ENCODE measurements at places on chromosomes 12 and 14.

DNA sequence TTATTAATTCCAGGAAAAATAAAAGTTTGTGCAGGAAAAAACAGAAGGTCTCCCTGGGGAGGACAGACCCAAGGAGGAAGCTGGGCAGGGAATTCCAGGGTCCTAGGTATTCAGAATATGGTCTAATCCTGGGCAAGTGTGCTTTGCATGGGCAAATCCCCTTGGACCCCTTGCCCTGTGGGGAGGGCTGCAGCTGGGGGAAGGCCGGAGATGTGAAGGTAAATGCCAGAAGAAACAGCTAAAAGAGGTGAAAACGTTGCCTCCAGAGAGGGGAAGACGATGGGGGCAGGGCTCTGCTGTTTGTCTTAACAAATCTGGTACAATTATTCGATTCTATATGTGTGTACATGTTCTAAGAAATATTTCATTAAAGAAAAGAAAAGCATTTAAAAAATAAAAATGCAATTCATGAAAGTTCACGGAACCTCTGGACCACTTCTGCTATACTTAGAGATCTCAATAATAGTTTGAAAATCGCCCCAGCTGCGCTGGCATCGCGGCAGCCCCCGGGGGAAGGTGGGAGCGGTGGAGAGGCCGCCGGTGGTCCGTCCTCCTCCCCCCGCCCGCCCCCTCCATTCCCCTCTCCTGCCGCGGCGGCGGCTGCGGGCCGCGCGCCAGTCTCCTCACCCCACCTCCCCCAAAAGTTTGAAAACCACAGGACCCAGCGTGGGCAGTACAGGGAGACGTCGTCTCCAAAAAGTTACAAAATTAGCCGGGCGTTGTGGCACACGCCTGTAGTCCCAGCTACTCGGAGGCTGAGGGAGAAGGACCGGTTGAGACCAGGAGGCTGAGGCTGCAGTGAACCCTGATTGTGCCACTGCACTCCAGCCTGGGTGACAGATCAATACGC, 1.5 kb upstream of the PRPF40B start:
- DNase-seq = no peak

GRCh38 chr12:100672075-100672592, 98.7 kb downstream of the GAS2L3 start:
- DNase-seq = no peak

GRCh38 chr14:33357225-33358010, 418.7 kb downstream of the NPAS3 start:
- DNase-seq = peak; percentile 50

DNA sequence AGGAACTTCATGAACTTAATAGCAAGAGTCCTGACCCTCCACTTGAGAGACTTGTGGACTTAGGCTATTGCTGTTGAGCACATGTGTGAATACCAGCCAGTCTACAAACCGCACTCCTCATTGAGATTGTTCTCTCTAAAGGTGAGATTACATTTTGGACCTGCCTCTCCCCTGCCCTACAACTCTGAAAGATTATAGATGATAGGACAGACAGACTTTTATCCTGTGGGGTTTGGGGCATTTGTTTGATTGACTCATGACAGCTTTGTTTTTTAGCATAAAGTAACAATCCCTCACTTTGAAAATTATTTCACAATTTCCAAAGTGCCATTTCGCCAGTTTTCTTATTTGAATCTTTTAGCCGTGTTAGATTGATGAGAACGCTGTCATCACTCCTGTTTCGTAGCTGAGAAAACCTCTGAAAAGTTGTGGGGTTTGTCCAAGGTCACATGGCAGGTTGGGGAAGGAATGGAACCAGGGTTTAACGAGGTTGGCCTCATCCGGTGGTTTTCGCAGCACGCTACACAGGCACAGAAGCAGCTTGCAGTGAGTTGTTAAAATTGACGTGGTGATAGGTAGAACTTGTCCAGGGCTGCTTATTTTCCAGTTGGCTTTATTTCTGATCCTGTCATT, 836 bp downstream of the EVL start:
- DNase-seq = no peak

DNA sequence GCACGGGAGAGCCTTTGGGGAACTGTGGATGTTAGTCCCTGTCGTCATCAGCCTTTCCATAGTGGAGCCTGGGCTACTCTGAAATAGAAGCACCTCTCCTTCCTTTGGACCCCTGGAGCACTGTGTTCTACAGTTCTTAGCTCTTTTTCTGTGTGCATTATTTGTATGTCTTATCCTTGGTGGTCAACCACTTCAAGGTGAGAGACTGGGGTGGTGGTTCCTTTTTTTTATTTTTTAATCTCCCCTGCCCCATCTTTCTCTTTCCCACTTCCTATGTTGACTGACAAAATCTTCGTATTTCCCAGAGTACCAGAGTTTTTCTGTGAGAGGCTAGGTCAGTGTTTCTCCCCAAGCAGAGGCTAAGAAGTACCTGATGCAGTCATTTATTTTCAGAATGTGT, 111.7 kb downstream of the CRADD start:
- DNase-seq = no peak

GRCh38 chr14:91896419-91896818, 29.1 kb upstream of the TC2N start:
- no peak for DNase-seq

DNA sequence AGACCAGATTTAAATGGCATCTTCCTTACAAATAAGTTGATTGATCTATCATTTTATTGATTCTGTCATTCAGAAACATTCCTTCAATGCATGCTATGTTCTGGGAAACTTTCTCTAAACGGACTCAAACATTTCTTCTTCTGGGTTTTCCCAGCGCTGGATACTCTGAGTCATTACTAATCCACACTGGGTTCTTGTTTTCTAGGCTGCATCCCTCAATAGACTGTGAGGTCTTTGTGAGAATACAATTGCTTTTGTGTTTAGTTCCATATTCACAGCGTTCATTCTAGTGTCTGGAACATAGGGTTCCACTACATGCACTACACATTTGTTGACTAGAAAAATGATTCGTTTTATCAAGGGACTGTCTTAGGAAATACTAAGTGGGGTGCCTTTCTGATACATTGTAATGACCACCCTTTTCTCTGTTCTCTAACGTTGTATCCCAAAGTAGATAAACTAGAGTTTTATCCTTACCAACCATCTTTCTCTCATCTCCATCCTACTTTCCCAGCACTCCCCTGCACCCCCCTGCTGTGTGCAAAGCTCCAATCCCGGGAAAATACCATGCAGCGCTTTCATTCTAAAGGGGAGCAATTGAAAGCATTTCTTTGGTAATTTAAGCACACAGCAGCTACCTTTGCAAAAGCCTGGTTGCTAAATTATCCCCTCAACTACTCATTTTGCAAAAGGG, 878.7 kb downstream of the DIO2 start:
- DNase-seq = peak; percentile 48

- DNase-seq = peak; percentile 55
Measured at GRCh38 chr14:32374155-32374554, 45.1 kb downstream of the AKAP6 start.
